ENCODE measurements at places on chromosomes 12 and 14.
A peak's percentile ranks its signal among the peaks of the same experiment; 100 is the strongest.

DNA sequence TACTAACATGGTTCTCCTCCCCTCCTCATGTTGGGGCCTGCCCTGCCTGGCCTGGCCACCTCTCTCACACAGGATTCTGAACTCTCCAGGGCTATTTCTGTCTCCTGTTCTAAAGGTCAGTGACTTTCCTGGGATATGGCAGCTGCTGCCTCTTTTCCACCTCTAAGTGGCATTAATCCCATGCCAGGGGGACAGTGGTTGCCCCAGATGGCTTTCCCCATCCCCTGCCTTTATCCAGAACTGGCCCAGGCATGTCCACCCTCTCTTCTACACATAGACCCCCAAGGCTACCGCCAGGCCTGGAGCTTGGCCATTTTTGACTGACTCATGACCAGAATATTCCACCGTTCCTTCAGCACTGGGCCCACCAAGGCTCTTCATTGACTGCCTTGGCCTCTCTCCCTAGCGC is 90.4 kb downstream of the IRF2BPL start:
- no peak for DNase-seq

- peak; percentile 55 for DNase-seq
Observed at GRCh38 chr12:109612975-109613502, 39.4 kb downstream of the MVK start.

- no peak for DNase-seq
Observed at GRCh38 chr12:130254461-130255276, 83.0 kb upstream of the PIWIL1 start.

DNA sequence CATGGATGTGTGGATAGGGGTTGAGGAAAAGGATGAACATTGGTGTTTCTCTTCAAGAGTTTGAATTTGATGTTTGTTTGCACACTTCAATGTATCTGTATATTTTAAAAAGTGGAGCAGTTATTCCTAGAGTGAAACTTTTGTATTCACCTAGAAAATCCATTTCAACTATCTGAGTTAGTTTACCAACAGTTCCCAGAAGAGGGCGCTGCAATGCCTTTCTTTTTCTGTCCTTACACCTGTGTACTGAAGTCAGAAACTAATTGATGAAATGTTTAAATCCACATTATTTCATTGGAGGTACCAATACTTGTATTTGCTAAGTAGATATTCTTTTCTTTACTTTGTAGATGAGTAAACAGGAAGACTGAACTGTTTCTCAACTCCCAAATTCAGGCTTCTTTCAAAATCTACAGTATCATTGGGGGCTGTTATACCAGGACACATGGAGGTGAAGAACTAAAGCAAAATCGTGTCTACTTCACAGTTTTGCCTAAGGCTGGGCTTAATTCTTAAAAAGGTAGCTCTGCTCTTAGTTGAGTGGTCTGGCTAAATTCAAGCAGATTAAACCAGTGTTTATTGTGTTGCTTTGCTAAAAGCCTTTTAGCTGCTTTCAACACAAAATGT is 26.6 kb upstream of the KLRB1 start:
- DNase-seq, result peak; percentile 18

Data from HuH-7.5 (cell line).